Stimulated activated CD4-positive, alpha-beta T cell treated with anti-CD3 and anti-CD28 coated beads, Interleukin-4, amount 100 ng/mL, for 24 hours (primary cell): ENCODE measurements at places on chromosomes 7 and 10.
A peak's percentile ranks its signal among the peaks of the same experiment; 100 is the strongest.

GRCh38 chr10:33661580-33662336 lies 327.3 kb upstream of the NRP1 start:
- no peak for DNase-seq

- no peak for DNase-seq
These were observed 158.9 kb downstream of the AKR1D1 start for GRCh38 chr7:138235207-138235606.

DNA sequence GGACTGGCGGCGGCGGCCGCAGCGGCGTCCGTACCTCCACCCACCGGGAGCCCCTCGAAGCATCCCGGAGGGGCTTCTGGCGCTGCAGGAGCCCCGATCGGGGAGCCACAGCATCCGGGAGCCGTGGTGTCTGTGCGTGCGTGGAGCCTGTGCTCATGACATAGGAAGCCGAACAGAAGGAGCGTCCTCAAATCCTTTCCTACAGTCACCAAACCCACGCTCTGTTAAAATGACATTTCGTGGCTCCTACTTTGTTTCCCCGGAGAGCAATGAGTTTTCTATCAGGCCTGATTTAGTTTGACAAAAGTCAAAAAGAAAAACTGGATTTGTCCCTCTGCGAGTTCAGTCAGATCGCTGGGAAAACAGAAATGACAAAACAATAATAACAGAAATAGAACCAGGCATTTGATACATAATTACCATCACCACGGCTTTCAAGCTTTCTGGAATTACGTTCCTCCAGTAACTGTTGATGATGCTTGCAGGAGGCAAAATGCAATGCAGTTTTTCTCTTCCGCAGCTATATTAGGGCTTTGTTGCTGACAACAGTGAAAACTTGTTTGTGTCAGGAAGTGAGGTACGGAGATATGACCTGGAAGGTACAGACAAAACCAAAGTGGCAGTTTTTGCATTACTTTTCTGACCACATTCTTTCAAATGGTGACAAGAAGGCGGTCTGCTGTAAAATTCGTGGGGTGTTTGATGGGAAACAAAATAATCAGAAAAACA lies 219.3 kb upstream of the MKLN1 start:
- peak; percentile 43 for DNase-seq

DNA sequence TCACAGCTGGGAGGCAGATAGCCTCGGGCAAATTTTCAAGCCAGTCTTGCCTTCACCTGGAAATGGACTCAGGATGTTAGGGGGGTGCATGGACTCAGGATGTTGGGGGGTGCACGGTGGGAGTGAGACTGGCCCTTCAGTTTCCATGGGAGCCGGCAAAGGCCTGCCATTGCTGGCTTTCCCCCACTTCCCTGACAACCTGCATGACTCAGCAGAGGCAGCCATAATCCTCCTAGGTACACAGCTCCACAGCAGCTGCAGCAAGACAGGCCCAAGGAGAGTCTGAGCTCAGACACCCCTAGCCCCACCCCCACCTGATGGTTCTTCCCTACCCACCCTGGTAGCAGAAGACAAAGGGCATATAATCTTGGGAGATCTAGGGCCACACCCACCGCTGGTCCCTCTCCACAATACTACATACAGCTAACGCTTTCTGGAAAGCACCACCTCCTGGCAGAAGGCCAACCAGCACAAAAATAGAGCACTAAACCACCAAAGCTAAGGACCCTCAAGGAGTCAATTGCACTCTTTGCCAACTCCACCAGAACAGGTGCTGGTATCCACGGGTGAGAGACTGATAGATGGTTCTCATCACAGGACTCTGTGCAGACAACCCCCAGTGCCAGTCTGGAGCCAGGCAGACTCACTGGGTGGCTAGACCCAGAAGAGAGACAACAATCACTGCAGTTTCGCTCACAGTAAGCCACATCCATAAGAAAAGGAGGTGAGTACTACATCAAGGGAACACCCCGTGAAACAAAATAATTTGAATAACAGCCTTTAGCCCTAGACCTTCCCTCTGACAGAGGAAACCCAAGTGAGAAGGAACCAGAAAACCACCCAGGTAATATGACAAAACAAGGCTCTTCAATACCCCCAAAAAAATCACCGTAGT lies 18.3 kb downstream of the C7orf25 start:
- no peak for DNase-seq

- DNase-seq: no peak
These were observed 81.9 kb upstream of the DYNC1I1 start for GRCh38 chr7:95690367-95690947.
